ENCODE measurements at places on chromosomes 16 and 17. TPM values are rescaled to one million over a fixed set of nuclear protein-coding genes. Genes with fewer than 3 reads are reported as not detected.

Gene DYNLRB2
- total RNA-seq, result 0.32 TPM

Gene ASIC2
- total RNA-seq, result 0.09 TPM

Gene CDH11
- total RNA-seq, result 156 TPM

Gene PYY
- not detected for total RNA-seq

Gene AXIN2
- 4.2 TPM for total RNA-seq
